ENCODE measurements at places on chromosomes 2 and 18. TPM values are rescaled to one million over a fixed set of nuclear protein-coding genes. Genes with fewer than 3 reads are reported as not detected.

Gene DHRS9
- polyA plus RNA-seq = 0.28 TPM

Gene SERPINB2
- polyA plus RNA-seq = 0.24 TPM

DNA sequence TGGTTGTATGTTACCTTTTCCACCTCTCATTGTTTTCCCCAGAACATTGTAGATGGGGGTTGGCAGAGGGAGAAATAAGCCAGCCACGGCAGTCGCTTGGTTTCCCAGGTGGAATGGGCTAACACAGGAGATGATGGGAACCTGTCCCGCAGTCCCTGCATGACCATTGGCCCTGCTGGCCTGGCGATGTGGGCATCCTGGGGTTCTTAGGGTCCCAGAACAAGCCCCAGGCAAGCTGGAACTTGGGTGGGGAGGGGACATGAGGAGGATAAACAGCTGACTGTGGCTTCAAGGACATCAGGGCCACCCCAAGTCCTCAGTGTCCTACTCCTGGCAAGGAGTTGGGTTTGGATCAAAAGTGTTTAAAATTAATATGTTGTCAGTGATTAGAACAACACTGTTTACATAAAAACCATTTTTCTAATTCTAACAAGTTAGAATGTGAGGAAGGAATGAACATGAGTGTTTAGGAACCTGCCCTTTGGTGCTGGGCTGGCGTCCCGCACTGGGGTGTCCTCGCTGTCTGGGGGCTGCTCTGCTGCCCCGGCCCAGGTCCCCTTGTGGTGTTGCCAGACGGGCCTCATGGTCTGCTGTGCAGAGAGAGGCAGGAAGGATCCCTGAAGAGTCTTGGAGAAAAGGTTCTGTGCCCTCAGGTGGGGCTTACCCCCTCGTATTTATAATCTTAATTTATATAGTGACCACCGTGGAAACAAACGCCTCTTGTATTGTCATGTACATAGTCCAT, 95.1 kb downstream of the USP40 start:
- DNase-seq = no peak

- DNase-seq = no peak
Measured at GRCh38 chr2:45134014-45134413, 124.8 kb upstream of the SIX2 start.

DNA sequence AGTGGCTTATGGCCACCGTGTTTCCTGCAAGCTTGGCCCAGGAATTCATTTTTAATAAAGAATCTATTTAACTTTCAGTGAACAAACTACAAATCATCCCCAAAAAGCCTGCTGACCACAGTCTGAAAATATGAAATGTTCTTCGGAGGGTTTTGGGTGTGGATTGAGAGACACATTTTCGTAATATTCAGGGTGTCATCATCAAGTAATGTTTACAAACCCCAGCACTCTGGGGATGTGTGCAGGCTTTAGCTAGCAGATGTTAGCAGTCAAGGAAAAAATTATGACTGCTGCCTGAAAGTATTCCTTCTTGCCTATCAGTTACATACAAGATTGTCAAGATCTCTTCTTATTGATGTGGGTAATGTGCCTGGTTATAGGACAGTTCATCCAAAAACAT, 143.9 kb upstream of the FN1 start:
- no peak for DNase-seq

DNA sequence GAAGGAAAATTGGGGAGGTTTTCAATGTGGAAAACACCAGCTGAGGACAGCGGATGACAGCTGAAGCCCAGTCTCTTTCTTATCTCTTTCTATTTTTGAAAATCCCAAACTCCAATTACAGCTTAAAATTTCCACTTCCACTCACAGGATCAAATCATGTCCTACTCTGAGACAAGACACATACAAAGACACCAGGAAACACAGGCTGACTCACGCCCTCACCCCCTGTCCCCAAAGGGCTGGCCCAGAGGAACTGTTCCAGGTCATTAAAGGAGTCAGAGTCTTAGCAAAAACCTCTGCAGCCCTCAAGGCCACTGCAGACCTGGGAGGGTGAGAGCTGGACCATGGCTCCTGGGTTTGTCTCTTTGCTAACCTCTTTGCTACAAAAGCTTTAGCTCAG, 143.1 kb upstream of the CAPN13 start:
- no peak for DNase-seq

DNA sequence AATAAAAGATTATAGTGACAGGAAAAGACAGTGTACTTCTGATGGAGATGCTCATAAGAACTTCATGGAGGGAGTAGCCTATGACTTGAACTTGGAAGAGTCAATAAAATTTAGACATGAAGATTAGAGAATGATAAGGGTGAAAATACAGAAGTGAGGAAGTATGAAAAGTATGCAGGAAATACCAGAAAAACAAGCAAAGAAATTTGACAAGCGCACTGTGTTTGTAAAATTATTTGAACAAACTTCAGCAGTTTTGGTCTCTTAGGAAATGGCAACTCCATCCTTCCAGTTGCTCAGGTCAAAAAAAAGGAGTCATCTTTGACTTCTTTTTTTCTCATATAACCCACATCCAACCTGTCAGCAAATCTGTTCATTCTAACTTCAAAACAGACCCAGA, 864.0 kb upstream of the ZEB2 start:
- no peak for DNase-seq

DNA sequence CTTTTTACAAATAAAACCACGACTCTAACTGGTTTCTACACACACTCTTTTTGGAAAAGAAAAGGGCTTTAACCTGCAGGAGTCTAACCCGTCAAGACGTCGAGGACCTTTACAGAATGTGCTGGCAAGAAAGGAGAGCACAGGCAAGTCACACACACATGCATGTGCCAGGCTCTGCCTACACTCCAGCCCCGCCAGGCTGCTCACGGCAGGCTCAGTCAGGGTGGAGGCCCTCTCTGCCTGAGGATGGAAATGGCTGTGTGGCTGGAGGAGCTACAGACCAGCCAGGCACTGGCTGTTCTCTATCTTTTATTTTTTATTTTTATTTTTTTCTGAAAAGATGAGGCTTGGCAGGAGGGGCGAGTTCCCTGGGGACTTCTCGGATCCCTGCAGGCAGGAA, 10.2 kb downstream of the SIX3 start:
- DNase-seq = no peak

- DNase-seq = no peak
Measured at GRCh38 chr18:63054901-63055584, 264.5 kb downstream of the BCL2 start.
